ENCODE measurements at places on chromosomes 4 and X.

DNA sequence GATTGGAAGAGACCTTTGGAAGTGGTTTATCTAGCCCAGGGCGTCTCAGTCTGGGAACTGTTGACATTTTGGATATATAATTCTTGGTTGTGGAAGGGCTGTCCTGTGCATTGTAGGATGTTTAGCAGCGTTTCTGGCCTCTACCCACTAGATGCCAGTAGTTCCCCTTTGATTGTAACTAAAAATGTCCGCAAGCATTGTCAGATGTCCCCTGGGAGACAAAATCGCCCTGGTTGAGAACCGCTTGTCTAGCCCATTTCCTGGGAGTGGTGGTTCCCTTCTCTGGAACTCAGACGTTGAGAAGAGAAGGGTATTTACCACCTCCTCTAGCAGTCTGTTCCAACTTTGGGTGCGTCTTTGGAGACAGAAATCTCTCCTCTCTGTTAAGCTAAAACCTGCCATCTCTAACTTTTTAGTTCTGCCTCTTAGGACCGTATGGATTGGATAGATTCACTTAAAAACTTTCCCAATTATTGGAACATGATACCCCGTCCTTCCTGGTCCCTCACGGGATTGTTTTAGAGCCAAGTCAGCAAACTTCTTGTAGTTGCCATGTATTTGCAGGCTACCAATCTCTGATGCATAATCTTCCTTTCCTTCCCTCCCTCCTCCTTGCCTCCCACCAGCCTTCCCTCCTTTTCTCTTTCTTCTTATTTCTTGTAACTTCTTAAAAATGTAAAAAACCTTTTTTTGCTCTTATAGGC, 13.9 kb downstream of the TMEM165 start:
- DNase-seq = no peak

GRCh38 chrX:140273921-140274320, 230.9 kb downstream of the SOX3 start:
- no peak for DNase-seq

- DNase-seq = peak; percentile 50
Measured at GRCh38 chr4:40629401-40630334, at the start of gene RBM47. TSS of gene RBM47 (minus strand) at chr4:40629864. CDS start at chr4:40438893, 190,971 bp downstream.

DNA sequence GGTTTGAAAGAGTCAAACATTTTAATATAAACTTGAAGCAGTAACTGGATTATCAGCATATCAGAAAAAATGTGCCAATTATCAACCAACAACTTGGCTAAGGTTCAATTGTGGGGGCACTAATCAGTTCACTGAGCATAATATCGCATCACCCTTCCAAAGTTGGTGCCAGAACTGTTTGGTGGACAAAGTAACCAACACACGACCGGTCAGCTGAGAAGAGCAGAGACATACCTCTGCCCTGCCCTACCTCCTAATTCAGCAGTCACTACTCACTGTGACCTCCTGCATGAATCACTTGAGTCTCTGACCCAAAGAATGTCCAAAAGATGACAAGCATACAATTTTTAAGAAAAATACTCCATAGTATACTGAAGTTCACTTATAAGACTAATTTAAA, 53.2 kb downstream of the TSPAN5 start:
- no peak for DNase-seq

DNA sequence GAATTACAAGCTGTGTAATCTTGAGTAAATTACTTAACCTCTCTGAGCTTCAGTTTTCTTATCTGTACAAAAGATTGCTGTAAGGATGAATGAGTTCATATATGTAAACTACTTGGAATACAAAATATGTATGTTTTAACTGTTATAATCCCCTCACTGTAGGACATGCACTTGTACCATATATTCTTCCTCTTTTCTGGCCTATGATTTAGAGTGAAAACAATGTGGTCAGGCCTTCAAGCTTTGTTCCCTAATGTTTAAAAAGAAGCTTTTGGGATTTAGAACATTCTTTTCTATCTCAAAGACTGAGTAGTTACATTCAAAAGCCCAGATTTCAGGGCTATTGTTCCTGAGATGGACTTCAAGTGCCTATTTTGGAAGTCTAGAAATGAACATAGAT, 26.7 kb upstream of the GPRIN3 start:
- no peak for DNase-seq

GRCh38 chrX:129512409-129512808, 10.9 kb downstream of the SMARCA1 start:
- DNase-seq = no peak

- no peak for DNase-seq
Measured at GRCh38 chrX:150849996-150850720, 48.3 kb downstream of the CD99L2 start.

- DNase-seq = no peak
Measured at GRCh38 chr4:37219242-37219641, 25.3 kb upstream of the NWD2 start.

- no peak for DNase-seq
Measured at GRCh38 chrX:20519146-20519545, 252.4 kb upstream of the RPS6KA3 start.

DNA sequence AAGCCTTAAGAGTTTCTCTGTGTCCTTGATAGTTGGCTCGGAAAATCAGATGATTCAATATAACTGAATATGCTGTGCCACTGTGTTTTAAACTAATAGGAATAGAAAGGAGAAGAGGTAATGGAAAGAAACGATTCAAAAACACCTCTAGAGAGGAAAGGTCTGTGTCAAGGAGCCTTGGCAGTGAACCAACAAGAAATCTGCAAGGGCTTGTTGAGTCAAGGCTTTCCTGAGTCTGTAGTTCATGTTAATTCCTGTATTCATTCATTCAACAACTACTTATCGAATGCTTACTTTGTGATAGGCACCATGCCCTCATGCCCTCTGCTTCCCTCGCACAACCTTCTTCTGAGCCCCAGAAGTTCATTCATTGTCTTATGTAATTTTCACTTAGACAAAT, 336.0 kb downstream of the PDHA2 start:
- no peak for DNase-seq

DNA sequence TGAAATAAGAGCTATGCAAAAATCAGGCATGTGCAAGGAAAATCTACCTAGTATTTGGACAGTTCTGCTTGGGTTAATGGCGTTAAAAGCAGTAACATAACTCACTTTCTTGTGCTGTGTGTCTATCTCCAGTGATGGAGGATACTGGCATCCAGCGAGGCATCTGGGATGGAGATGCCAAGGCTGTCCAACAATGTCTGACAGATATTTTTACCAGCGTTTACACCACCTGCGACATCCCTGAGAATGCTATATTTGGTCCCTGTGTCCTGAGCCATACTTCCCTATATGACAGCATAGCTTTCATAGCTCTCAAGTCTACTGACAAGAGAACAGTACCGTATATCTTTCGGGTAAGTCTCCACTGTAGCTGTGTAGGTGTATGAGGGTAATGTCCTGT, 2.6 kb downstream of the PRDM8 start:
- DNase-seq = no peak

- DNase-seq = no peak
Measured at GRCh38 chr4:33931026-33931425, 2313.3 kb downstream of the ARAP2 start.

- no peak for DNase-seq
Measured at GRCh38 chrX:15877380-15877779, 22.8 kb upstream of the AP1S2 start.

- DNase-seq = no peak
Measured at GRCh38 chr4:185730849-185731608, 81.0 kb downstream of the SORBS2 start.

DNA sequence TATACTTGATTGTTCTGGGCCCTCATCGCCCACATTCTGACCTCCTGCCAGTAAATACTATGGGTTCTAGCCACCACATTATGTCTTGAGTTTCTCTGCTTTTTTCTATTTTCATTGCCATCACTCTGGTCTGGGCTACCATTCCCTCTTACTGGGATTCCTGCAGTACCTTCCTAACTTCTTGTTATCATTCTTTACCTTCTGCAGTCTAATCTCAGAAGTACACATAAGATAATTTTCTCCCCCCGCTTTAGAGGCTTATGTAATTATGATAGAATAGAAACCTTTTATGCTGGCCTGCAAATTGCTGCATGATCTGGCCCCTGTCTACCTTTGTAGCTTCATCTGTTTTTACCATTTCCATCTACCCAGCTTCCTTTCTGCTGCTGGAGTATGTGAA, 19.2 kb downstream of the STIM2 start:
- no peak for DNase-seq

- no peak for DNase-seq
Measured at GRCh38 chr4:93730251-93730650, 98.3 kb upstream of the ATOH1 start.

DNA sequence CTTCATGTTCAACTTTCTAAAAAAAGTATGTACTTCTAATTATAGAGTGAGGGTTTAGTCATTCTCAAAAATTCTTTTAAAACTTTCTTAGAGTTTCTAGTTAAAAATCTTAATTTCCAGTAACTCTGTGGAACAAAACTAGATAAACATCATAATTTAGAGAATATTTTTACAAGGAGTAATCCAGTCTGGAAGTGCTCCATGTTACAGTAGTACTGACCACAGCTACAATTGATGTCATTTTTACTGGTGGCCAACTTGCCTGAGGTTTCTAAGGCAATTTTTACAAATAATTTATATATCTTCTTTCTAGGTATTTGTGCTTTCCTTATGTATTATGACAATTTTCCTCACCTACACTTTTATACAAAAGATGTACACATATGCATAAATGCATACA, 490.4 kb downstream of the CENPC start:
- DNase-seq = no peak

GRCh38 chr4:180558427-180558826, 1684.8 kb upstream of the TENM3 start:
- DNase-seq = no peak

DNA sequence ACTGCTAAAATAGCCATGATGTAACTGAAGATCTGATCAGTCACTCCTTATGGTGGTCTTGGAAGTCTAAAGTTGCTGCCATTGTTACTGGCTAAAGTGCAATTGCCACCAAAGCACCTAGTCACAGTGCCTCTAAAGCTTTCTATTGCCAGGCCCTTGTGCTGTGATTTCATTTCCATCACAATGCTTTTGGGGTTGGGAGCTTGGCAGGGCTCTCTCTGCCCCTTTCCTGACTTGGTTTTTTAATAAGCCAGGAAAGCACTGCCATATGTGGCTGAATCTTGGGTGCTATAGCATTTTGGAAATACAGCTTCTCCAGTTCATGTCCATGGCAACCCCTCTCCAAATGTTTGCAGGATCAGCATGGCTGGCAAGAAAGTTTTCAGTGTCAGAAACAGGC, 1712.4 kb upstream of the TENM3 start:
- DNase-seq = no peak

- peak; percentile 37 for DNase-seq
Measured at GRCh38 chr4:2141762-2142451, 82.8 kb downstream of the NAT8L start.

DNA sequence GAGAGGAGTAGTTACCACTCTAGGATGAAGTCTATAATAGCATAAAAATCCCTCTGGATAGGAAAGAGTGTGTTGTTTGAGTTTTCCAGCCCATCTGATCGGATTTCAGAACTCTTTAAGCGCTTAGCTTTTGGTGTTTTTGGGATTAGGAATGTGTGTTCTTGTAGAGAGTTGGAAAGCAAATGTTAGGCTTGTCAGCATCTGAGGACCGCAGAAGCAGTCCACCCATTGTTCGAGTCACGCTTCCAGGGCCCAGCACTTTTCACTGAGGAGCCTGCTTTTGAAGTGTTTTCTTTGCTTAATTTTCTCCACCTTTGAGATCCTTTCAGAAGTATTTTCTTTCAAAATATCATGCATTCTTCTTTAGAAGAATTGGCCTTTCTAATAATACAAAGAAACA, 306.2 kb downstream of the TENM3 start:
- DNase-seq = no peak

DNA sequence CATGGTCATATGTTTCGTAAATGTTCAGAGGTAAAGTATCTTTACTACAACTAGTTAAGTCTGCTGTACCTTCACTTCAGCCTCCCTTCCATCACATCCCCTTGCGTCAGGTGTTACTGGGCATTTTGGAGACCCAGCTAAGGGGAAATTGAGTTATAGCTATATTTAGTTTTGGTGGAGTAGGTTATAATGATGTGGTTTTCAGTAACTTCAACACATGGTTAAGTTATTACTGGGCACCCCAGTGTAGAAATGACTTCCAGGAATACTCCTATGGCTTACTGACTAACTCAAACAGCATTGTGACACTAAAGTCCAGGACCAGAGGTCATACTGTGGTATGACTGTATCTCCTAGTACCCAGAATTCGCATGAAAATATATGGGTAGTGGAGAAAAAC, 23.4 kb upstream of the ACSL1 start:
- DNase-seq = no peak

GRCh38 chr4:145769450-145770037, 89.6 kb downstream of the C4orf51 start:
- DNase-seq = no peak

- DNase-seq = no peak
Measured at GRCh38 chrX:87636533-87636932, 118.9 kb downstream of the KLHL4 start.

GRCh38 chr4:6290769-6291547, 21.3 kb downstream of the WFS1 start:
- DNase-seq = no peak

DNA sequence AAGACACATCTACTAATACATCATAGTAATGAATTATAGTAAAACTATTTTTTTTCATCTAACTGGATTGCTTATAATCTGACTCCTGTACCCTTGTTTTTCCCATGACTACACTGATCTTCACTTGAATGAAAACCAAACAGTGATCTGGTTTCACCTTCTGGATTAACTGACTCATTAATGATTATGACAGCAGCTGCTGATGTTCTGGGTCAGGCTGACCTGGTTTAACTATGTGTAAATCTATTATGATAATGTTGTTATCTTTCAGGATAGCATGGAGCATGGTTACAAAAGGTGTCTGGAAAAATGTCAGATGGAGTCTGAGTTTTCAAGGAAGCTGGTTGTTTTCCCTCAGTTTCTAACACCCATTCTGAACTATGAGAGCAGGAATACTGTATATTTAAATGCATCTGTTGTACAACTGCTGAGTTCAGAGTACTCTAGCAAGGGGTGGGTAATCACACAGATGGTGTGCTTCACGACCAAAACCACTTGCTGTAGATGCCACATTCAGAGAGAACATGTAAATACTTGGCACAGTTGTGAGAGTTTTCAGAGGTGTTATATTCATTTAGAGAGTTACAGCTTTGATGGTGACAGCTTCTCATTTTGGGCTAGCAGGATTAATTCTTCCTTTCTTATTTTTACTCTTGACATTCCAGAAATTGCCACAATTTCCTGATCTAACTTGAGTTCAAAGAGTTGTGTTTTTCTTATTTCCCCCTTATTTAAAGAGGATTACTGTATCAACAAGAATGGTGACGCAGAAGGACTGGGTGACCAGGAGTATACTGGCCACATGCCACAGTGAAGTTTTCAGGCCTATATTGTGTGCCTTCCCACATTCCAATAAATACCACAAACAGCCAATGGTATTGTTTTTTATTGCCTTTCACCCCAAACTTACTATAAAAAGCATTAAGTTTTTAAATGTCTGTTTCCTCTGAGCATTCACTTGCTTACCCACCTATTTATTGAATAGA, 249.7 kb upstream of the TET2 start:
- no peak for DNase-seq

Data from stimulated activated CD8-positive, alpha-beta memory T cell treated with anti-CD3 and anti-CD28 coated beads, Interleukin-4, amount 100 ng/mL, for 48 hours (primary cell).